ENCODE measurements at places on chromosomes 13 and 19. TPM values are rescaled to one million over a fixed set of nuclear protein-coding genes. Genes with fewer than 3 reads are reported as not detected.

The KCNN4 gene
- 37.4 TPM for total RNA-seq

The RCBTB1 gene
- total RNA-seq, result 4.9 TPM

The ZSCAN18 gene
- total RNA-seq, result 30.4 TPM

The ZNF28 gene
- 14.9 TPM for total RNA-seq

The GNA15 gene
- total RNA-seq, result not detected

DNA sequence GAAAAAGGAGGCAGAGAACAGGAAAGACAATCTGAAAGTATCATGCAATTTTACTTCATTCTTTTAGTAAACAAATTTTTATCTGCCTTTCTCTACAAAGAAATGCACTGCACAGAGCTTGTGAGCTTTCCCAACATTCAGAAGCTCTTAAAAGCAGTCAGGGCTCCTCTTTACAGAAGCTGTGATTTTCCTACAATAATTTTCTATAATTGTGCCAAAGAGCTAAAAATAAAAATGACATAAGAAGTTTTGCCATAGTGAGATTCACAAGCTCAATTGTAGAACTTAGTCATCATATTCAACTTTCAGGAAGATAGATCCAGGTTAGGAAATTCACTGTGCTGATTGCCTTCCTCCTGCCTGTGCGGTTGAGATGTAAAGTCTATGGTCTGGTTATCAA is 341.4 kb downstream of the PCDH9 start:
- H3K4me3 ChIP-seq, result no peak overlapping the region
- H3K36me3 ChIP-seq, result no peaks in the 10 kb centered on the region
- H3K27ac ChIP-seq, result no peak overlapping the region
- no peak for DNase-seq

GRCh38 chr19:36674201-36674600 is 7.6 kb upstream of the ZNF461 start:
- no peak overlapping the region for H3K4me3 ChIP-seq
- DNase-seq, result no peak
- peaks cover 10% of the 10 kb centered on the region for H3K36me3 ChIP-seq
- H3K4me1 ChIP-seq, result no peaks in the 10 kb centered on the region
- H3K27me3 ChIP-seq, result no peaks in the 10 kb centered on the region

DNA sequence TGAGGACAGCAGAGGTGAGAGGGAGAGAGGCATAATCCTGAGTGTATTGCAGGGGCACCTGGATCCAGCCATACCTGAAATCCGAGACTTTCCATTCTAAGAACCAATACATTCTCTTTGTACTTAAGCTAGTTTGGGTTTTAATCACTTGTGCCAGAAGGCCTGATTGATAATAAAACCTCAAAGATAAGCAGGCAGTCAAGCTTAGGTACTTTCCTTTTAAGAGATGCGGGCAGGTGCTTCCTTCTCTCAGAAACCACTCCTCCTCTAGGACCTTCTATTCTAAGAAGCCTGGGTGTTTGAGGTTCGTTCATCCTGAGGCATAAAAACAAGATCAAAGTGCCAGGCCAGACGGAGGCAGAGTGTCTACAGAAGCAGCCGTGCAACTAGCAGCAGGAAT is 22.2 kb downstream of the FAM187B start:
- H3K27me3 ChIP-seq, result no peaks in the 10 kb centered on the region
- H3K4me1 ChIP-seq, result no peaks in the 10 kb centered on the region
- H3K36me3 ChIP-seq, result no peaks in the 10 kb centered on the region
- DNase-seq, result peak; percentile 46

DNA sequence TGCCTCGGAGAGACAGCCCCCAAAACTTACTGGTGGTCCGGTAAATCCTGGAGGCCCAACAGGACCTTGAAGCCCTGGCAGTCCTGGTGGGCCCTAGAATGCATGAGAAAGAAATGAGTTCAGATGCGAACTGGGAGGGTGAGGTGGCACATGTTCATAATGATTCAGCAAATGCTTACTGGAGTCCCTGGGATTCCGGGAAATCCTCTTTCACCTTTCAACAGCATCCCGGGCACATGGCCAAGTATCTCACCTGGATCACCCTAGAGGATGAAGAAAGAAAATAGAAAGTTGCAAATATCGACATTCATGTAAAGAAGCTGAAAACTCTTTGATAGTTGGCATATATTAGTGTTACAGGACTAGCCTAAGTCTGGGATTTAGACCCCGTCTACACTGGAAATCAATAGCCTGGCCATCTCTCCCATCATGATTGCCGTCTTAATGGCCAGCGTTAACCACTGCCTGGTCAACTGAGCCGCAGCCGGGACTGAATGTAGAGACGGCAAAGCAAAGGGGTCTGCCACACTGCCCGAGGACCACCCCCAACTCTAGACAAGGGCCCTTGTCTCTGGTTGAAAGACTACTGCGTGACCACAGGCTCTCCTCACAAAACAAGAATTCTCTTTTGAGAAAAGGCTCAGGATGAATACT is 96.9 kb downstream of the COL4A1 start:
- H3K36me3 ChIP-seq, result no peaks in the 10 kb centered on the region
- no peak overlapping the region for H3K4me3 ChIP-seq
- peaks cover 16% of the 10 kb centered on the region for H3K4me1 ChIP-seq
- DNase-seq, result no peak
- no peak overlapping the region for H3K27ac ChIP-seq

- no peaks in the 10 kb centered on the region for H3K36me3 ChIP-seq
- H3K4me1 ChIP-seq, result no peaks in the 10 kb centered on the region
- peaks cover 46% of the 10 kb centered on the region for H3K27me3 ChIP-seq
- no peak for DNase-seq
- H3K4me3 ChIP-seq, result no peak overlapping the region
Measured at GRCh38 chr19:55426042-55426441, 17.1 kb downstream of the SHISA7 start.

- no peaks in the 10 kb centered on the region for H3K27me3 ChIP-seq
- H3K36me3 ChIP-seq, result no peaks in the 10 kb centered on the region
- no peaks in the 10 kb centered on the region for H3K4me1 ChIP-seq
- no peak overlapping the region for H3K27ac ChIP-seq
Measured at GRCh38 chr13:33072759-33073158, 56.5 kb downstream of the KL start.

DNA sequence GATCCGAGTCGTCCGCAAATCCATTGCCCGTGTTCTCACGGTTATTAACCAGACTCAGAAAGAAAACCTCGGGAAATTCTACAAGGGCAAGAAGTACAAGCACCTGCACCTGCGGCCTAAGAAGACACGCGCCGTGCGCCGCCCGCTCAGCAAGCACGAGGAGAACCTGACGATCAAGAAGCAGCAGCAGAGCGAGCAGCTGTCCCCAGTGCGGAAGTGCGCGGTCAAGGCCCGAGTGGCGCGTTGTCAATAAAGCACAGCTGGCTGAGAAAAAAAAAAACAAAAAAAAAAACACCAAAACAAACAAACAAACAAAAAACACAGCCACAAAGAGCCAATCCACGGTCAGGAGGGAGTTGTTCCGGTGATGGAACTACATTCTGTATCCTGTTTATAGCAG is 4.7 kb upstream of the GNA15 start:
- peaks cover 1% of the 10 kb centered on the region for H3K27me3 ChIP-seq
- H3K4me1 ChIP-seq, result peaks cover 3% of the 10 kb centered on the region
- no peak overlapping the region for H3K27ac ChIP-seq
- no peak for DNase-seq
- H3K4me3 ChIP-seq, result no peak overlapping the region

GRCh38 chr13:110225609-110226574 is 81.1 kb downstream of the COL4A1 start:
- DNase-seq, result no peak
- peak overlapping the region; percentile 82 for H3K27ac ChIP-seq

DNA sequence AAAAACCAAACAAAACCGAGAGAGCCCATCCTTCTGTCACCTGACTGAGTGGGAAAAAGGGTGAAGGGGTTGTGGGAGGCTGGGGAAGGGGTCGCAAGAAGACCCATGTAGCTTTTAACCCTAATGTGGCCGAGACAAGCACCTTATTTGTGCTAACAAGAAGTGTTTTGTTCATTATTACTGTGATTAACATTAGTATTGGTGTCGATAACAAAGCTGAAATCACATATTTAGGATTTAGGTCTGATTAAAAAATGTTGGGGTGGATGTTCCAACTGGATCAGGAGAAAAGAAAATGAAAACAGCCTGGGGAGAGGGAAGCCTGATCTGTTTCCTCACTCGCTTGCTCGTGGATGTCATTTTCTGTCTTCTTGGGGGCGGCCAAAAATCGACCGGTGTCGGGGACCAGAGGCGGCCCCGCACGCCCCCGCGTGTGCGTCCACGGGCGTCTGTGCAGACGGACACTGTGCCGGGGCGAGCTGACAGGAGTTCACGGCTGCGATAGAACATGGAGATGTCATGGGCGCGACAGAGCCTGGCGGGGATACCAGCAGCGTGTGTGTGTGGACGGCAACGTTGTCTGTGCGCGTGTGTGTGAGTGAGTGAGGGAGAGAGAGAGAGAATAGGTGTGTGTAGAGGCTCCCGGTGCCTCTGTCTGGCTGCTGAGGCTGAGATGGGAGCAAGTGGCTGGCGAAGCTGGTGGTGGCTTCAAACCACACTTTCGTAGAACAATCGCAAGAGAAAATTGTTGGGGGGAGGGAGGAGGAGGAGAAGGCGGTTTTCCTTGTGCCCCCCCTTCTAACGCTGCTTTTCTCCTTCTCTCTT is 29.1 kb downstream of the NFIX start:
- H3K27ac ChIP-seq, result peak overlapping the region; percentile 91
- no peaks in the 10 kb centered on the region for H3K27me3 ChIP-seq
- peak overlapping the region; percentile 22 for H3K4me3 ChIP-seq
- no peaks in the 10 kb centered on the region for H3K36me3 ChIP-seq
- no peak for DNase-seq

- DNase-seq, result peak; percentile 60
- H3K36me3 ChIP-seq, result no peaks in the 10 kb centered on the region
- H3K27ac ChIP-seq, result peak overlapping the region; percentile 90
- peaks cover 14% of the 10 kb centered on the region for H3K4me1 ChIP-seq
- peak overlapping the region; percentile 87 for H3K4me3 ChIP-seq
Measured at GRCh38 chr19:35545855-35546381, 492 bp downstream of the TMEM147 start.

DNA sequence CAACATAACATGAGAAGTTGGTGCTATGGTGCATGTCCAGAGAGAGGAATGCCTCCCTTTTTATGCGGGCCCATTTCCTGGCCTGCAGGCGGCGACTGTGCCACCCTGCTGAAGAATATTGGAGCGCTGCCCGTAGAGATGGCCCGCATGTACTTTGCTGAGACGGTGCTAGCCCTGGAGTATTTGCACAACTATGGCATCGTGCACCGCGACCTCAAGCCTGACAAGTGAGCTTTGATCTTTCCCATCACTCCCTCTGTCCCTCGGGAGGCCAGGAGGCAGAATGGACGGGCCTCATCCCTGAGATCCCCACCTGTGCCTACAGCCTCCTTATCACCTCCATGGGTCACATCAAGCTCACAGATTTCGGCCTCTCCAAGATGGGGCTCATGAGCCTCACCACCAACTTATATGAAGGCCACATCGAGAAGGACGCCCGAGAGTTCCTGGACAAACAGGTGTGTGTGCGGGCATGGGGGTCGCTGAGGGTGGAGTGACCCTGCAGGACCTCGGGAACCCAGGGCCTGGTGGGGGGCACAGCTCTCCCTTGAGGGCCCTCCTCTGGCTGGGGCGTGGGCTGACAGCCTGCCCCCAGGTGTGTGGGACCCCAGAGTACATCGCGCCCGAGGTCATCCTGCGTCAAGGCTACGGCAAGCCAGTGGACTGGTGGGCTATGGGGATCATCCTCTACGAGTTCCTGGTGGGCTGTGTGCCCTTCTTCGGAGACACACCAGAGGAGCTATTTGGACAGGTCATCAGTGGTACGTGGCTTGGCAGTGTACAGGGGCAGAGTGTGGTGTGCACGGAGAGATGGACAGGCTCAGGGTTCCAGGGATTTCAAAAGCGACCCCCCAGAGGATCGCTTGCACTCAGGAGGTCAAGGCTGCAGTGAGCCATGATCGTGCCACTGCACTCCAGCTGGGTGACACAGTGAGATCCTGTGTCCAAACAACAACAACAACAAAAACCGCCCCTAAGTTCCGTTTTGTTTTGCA is 16.2 kb downstream of the DNASE2 start:
- no peaks in the 10 kb centered on the region for H3K36me3 ChIP-seq
- H3K27me3 ChIP-seq, result no peaks in the 10 kb centered on the region
- H3K27ac ChIP-seq, result no peak overlapping the region

GRCh38 chr13:77752512-77753069 is 55.1 kb downstream of the SLAIN1 start:
- DNase-seq, result no peak
- no peaks in the 10 kb centered on the region for H3K36me3 ChIP-seq
- no peaks in the 10 kb centered on the region for H3K27me3 ChIP-seq
- no peak overlapping the region for H3K4me3 ChIP-seq
- no peaks in the 10 kb centered on the region for H3K4me1 ChIP-seq

DNA sequence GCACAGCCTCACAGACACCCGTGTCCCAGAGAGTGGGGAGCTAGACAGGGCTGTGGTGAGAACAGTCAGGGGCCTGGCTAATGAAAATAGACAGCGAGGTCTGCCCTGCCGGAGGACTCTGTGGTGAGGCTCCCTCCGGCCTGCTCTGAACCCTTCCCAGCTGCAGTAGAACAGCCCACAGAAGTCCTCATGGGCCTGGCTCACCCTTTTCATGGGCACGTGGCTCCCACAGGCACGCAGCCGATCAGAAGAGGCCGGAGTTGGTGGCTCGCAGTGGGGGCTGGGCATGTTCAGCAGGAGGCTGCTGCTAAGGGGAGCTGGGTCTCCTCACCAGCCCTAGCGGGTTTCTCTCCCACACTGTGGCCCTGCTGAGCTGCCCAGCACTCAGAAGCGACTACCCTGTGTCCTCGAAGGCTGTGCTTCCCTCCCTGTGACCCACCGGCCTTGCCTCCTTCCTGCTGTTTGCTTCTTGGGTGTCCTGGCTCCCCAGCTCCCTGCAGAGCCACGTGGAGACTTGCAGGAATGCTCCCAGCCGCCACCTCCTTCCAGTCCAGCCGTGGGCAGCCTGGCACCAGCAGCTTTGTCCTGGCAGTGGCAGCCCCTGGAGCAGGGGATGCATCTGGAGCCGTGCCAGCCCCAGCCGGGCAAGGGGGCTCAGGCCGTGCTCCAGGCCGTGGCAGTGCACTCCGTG is 138.7 kb downstream of the KDM4B start:
- no peaks in the 10 kb centered on the region for H3K36me3 ChIP-seq
- H3K4me1 ChIP-seq, result no peaks in the 10 kb centered on the region
- H3K27me3 ChIP-seq, result no peaks in the 10 kb centered on the region
- DNase-seq, result no peak
- no peak overlapping the region for H3K27ac ChIP-seq

DNA sequence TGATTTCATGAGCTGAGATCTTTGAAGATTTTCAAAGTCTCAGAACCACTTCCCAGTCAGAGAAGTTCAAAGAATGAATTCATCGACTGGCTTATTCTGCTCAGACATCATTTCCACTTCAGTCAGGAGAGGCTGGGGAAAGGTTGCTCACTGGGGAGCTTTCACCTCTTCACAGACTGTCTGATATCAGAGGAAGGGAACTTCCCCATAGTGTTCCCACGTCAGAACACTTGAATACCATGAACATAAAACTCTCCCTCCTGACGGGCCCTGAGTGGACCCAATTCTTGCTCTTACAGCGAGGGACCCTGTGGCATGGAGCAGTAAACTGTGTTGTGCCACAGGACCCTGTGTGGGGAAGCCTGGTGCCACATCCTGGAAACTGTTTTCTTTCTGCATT is 492.6 kb downstream of the COG6 start:
- no peak for DNase-seq
- no peaks in the 10 kb centered on the region for H3K36me3 ChIP-seq
